ENCODE measurements at places on chromosomes 1 and 21.
A peak's percentile ranks its signal among the peaks of the same experiment; 100 is the strongest.

- DNase-seq, result no peak
Measured at GRCh38 chr1:184860985-184861754, 106.5 kb upstream of the EDEM3 start.

DNA sequence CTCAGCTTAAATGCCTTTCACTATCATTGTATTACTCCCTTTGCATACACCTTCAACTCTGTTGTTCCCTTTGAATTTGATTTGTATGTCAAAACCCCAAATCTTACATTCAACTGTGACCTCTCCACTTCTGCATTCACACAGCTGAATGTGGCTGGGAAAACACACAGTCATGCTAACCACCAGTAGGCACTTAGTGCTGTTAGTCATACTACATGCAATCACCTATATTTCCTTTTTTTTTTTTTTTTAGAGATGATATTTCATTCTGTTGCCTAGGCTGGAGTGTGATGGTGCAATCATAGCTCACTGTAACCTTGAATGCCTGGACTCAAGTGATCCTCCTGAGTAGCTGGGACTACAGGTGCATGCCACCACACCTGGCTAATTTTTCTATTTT lies 16.2 kb downstream of the BTBD8 start:
- DNase-seq, result no peak

- no peak for DNase-seq
Measured at GRCh38 chr1:161032409-161032808, 6.4 kb downstream of the TSTD1 start.

DNA sequence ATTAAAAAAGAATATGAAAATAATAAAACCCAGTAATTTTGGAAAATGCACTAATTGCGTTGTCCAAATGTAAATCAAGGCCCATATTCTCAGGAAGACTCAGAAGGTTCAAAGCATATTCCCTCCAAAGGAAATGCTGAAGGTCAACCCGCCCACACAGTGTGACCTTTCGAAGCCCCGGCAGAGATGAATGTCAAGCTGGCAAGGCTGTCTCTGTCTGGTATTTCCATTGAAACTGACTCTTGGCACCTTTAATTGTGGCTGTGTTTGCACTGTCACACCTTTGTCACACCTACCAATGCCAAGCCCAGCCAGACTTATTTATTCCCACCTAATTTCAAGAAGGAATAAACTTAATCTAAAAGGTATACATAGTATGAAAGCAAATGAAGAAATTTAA lies 82.5 kb downstream of the NTPCR start:
- no peak for DNase-seq

- no peak for DNase-seq
Measured at GRCh38 chr1:68197461-68197860, 34.9 kb downstream of the WLS start.

GRCh38 chr1:99661780-99662179 lies 15.9 kb downstream of the PALMD start:
- DNase-seq, result no peak

DNA sequence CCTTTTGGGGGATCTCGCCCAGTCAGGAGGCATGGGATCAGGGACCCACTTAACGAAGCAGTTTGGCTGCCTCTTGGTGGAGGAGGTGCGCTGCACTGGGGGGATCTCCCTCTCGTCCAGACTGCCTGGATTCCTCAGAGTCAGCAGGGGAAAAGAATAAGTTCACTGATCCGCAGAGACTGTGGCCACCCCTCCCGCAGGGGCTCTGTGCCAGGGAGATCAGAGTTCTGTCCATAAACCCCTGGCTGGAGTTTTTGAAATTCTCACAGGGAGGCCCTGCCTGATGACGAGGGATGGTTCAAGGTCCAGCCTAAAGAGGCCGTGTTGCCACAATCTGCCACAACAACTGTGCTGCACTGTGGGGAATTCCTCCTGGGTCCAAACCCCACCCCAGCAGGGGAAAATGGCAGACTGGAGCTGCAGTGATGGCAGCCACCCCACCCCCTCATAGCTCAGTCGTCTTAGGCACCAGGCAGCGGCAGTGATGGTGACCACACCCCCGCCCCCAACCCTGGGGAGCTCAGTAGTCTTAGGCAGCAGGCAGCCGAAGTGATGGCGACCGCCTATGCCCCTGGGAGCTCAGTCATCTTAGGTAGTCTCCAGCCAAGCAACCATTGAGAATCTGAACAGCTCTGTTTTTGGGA lies 273.8 kb upstream of the USP25 start:
- no peak for DNase-seq

- DNase-seq, result no peak
Measured at GRCh38 chr1:17955302-17956285, 152.0 kb upstream of the IGSF21 start.

DNA sequence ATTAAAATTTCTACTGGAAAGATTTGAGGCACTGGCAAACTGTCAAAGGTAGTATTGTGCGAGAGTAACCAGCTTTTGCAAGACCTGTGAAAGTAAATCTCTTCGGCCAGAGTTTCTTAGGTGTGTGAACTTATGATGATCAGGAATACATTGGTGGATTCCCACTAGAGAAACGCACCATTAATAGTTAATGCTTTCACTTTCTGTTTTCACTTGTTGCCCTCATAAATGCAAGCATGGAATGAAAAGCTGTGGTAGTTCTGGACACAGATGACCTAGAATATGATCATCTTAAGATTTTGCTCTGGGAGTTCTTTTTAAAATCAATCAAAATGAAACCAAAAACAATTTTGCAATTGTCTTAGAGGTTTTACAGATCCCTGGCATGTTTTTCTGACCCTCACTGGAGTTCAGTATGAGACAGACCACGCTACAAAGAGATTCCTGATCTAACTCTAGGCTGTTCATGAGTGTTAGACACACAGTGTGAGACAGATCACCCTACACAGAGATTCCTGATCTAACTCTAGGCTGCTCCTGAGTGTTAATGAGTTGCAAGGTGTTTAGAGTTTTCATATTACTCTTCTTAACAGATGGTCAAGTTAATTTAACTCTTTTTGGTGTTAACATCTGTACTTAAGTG lies 98.8 kb downstream of the SDCCAG8 start:
- no peak for DNase-seq

- DNase-seq, result no peak
Measured at GRCh38 chr1:1664941-1665814, 6.4 kb upstream of the CDK11B start.

GRCh38 chr1:207454046-207454964 lies at the start of gene CR2:
TSS of gene CR2 (plus strand) at chr1:207454328. CDS start at chr1:207454419, 91 bp downstream.
- peak; percentile 10 for DNase-seq

DNA sequence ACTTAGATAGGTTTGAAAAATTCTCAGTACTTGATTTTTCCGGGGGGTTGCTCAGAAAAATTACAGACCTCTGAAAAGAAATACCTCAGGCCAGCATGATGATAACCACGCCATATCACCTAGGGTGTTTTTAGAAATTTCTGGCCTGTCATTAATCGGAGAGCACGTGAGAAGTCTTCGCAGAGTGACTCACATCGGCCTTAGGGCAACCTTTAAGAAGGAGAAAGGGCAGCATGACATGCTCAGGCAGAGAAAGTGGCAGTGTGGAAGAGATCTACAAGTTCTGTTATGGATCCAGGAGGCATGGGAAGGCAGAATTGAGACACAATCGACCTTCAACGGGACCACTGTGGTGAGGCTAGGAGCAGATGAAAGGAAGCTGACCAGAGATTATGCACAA lies 506.3 kb downstream of the LMO4 start:
- DNase-seq, result no peak

DNA sequence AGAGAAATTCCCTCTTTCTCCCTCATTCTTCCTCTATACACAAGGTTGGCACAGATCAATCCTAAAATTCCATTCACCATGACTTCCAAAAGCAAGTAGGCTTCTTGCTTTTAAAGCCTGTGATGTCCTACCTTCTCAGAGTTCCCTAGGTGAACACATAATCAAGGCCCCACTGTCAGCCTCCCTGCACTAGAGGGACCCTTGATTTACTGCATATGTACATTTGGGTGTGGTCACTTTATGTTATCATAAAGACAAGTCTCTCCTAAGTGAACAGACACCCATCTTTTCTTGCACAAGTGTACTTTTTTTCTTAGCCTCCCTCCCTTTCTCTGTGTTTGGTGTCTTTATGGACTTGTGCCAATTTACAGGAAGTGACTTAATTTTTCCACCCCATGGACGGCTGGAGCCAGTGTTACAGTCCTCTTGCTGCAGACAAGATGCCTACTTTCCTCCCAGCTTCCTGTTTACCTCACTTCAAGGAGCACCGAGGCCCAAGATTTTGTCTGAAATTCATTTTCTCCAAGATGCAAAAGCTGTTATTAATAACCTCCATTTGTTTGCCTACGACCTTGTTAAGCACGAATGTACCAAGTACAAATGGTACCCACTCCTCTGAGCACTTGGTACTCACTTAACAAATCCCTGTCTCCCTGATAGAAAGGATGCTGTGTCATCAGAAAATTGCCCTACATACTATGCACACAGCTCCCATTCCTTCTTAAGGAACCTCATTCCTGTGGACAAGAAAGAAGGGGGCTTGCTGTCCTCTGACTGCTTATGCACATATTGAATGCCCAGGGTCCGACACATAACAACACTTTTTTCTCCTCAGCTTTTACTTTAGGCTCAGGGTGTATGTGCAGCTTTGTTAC lies 82.8 kb upstream of the SLC44A3 start:
- no peak for DNase-seq

- no peak for DNase-seq
Measured at GRCh38 chr1:180156631-180157091, 2.0 kb downstream of the QSOX1 start.

DNA sequence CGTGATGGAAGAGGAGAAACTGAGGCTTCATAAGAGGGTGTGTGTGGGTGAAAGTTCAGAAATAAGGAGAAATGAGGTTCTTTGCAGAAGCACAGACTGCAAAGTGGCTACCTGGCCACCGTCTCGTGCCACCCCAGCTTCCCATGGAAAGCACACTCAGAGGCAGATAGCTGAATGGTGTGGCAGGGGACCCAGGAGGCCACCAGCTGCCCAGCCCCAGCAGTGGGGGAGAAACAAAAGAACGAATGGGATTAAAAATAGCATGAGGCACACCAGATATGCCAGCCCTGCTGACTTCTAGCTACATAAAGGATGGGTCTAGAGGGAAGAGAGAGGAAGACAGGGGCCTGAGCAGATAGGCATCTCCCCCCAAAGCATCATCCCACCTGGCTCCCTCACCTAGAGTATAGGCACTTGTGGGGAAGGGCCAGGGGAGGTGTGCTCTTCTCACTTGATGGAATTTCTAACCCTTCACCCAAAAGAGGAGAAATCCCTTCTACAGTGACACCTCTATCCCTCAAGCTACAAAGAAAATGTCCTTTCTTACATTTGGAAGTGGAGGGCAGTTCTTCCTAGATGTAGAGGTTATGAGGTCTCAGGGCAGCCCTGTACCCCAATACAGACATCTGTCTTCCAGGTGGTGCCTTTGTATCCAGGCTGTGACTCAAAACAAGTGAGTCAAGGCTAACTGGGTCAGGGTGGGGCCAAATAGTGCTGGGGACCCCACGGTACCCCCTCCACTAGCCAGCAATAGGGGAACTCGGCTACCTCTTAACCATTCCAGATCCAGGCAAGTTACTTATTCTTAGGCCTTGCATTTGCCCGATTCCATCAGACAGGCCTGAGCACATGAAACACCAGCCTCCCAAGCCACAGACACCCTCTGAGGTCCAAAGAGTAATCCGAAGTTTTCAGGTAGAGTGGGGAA lies 3.5 kb downstream of the HDGF start:
- no peak for DNase-seq

- no peak for DNase-seq
Measured at GRCh38 chr1:17121881-17122280, 2.6 kb upstream of the PADI2 start.

DNA sequence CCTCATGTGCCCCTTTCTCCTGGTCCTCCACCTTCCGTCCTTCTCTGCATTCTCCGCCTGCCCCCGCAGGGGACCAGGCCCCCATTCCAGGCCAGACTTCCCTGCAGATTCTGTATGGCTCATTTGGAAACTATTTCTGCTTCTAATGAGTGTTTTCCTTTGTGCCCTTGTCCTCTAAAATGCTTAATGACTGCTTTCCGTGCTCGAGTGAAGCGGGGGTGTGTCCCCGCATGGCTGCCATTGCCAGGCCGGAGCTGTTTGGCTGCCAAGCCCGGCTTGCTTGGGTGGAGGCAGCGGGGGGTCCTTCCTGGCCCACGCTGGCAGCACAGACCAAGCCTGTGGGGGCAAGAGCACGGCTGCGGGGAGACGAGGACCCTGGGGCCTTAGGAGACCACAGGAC lies 299.3 kb upstream of the VAMP3 start:
- DNase-seq, result no peak

GRCh38 chr21:29185172-29185571 lies 54.7 kb downstream of the MAP3K7CL start:
- no peak for DNase-seq

- no peak for DNase-seq
Measured at GRCh38 chr1:9822897-9823692, 670 bp downstream of the CLSTN1 start.

DNA sequence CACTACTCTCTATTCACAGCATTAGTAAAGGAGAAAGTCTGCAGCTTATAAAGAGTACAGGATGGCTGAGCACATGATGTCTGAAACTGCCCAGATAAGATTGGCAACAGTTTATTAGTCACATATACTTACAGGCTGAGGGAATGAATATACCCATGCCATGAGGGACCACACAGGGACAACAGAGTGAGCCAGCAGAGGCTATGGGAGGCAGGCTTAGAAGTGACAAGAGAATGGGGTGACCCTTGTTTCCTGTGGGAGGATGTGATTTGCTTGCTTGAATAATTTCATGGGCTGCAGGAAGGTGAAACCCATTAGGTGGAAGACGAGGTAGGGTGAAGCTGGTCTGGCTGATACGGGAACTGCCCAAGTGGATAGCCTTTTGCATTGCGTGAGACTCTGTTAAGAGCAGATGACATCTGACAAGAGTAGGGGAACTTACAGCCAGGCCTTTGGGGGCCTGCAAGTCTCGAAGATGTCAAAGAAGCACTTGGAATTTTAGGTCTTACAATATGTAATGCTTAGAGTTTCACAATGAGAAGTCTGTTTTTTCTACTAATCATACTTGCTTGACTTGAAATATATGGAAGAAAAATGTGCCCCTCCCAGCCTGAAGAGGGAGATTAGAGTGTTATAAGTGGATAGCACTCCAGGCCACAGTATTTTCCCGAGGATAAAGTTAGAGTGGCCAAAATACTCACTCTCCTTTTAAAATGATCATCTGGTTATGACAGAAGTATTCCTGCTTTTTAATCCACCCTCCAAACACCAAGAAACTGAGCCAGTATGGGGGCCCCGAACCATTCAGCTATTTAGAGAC lies 34.6 kb upstream of the TNFSF4 start:
- no peak for DNase-seq

Data from activated CD4-positive, CD25-positive, alpha-beta regulatory T cell (primary cell).